Forelimb muscle (tissue), 1 donor: ENCODE measurements at places on chromosomes 4 and X. TPM values are rescaled to one million over a fixed set of nuclear protein-coding genes. Genes with fewer than 3 reads are reported as not detected.

The GLUD2 gene
- polyA plus RNA-seq = 2.5 TPM

The MAOA gene
- polyA plus RNA-seq = 0.52 TPM

- no peak for DNase-seq
These were observed 640.3 kb downstream of the TRIML1 start for GRCh38 chr4:188779581-188779980.

The NDP gene
- polyA plus RNA-seq = 3.7 TPM

- DNase-seq = no peak
These were observed 128.5 kb downstream of the NFKB1 start for GRCh38 chr4:102629673-102630072.

GRCh38 chr4:140497405-140497746 lies 717 bp downstream of the MGAT4D start:
- DNase-seq = no peak

DNA sequence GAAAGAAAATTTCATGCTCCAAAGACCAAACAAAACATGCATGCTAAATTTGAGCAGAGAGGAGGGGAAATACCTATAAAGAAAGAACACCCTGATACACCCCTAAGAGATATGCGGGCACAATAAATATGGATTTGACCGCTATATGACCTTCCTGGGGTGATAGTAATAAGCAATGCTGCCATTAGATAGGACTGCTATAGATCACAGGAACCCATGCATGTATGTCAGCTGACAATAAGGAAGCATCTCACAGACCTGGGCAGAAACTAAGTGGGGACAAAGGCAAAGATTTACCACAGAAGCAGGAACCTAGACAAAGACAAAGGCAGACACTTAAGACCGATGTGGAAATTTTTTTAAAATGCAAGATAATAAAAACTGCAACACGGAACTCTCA lies 21.3 kb downstream of the ZNF721 start:
- no peak for DNase-seq

- no peak for DNase-seq
These were observed 36.9 kb downstream of the PARM1 start for GRCh38 chr4:74969507-74970474.

DNA sequence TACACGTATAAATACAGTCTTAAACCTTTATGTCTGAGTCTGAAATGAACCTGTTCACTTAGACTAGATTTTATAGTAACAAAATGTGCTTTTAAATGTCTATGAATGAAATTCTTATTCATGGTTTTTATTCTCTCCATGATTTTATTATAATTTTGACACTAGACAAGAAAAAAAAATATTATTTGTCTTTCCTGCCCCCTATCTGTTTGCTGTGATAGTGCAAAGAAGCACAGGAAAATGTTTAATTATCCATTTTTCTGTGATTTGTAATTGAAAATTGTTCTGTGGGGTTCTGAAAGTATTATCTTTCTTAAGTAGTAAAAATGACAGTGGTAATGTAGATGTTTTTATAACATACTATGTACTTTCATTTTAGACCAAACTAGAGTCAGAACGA lies 52.0 kb downstream of the INTS6L start:
- no peak for DNase-seq

The ZNF711 gene
- 30.0 TPM for polyA plus RNA-seq

GRCh38 chrX:41921492-41922430 lies 1.6 kb downstream of the CASK start:
- DNase-seq = no peak
